ENCODE measurements at places on chromosomes 11 and 22.

GRCh38 chr11:64916040-64916774, 802 bp downstream of the ATG2A start:
- DNase-seq: no peak

GRCh38 chr11:44559207-44559939, 6.1 kb upstream of the CD82 start:
- DNase-seq: no peak

DNA sequence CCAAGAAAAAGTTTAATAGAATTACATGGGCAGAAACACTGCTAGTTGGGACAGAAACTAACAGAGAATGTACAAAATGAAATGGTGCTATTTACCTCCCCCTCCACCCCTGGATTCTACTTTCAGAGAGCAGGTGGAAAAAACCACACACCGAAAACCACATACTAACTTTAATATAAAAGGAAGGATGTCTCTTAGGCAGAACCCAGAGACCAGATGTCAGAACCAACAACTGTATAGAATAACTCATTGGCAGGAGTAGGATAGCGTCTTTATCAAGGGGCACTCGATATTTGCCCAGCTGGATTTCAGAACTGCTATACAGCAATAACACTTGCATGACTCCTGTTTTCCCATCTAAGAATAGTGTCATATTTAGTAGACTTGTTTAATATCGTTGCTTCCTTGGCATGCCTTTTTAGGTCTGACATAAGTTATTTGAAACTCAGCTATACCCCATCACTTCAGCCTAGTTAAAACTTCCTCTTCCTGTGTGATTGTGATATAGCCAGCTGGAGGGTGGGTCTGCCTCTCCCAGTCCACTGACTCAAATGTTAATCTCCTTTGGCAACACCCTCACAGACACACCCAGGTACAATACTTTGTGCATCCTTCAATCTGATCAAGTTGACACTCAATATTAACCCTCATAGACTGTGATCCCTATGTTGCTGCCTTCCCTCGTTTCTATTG, 1.2 kb downstream of the SLC22A25 start:
- DNase-seq: no peak

DNA sequence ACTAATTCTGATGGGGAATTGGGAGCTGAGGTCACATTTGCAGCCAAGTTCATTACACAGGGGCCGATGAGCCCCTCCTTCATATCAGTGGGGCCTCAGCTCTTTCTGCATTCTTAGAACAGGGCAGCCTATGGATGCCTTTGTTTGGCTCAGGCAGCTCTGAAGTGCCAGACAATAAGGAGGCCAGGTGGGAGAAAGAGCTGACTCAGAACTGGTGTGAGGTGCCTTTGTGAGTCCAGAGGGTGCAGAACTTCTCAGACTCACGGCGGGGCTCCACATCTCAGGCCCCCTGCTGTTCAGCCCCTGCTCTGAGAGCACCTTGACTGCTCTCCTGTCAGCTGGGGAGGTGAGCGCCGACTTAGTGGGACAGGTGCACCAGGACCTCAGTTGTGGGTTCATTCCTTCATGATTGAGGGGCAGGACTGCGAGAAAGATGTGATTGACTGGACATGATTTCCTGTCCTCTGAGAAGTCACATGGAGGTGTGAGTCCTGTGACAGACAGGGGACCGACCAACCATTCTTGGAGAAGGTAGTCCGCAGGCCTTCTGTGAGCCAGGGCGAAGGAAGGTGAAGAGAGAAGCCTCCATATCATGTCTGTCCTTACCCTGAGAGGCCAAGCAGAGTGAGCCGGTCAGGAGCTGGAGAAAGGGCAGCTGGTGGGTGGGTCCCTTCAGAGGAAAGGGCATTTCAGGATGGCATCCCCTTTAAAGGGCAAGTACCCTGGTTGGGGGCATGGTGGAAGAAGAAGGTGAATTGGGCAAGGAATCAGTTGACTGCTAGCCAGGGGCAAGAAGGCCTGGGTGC, 245.0 kb upstream of the TBCEL start:
- no peak for DNase-seq

DNA sequence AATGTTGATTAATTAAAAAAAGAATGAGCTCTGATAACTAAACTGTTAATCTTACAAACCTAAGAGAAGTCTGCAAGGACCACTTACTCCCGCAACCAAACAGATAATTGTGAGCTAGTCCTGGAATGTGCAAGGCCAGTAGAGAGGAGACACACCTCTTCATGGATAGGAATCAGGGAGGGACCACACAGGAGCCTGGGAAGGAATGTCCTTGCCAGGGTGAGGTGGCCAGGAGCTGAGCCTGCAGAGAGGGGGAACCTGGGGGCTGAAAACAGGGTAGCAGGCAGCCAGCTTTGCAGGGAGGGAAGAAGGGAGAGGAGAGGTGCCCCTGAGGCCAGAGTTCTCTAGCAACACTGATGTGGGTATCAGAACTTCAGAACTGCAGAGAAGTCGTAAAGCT, 9.4 kb upstream of the NLRP10 start:
- DNase-seq: no peak

DNA sequence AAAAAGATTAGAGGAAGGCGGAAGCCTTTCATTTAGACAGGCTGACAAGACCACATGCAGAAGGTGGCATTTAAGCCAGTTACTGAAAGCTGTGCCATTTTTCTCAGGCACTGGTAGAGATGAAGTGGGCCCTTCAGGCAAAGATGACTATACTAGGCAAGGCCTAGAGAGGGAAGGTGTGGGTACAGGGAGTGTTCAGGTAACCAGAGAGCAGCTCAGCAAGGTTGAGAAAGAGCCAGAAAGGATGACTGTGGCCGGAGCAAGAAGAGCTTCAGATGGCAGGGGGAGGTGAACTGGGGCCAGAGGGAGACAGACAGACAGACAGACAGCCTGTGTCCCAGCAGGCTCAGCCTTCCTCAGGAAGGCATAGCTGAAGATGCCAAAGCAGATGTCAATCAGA, 88.1 kb upstream of the NARS2 start:
- DNase-seq: no peak

DNA sequence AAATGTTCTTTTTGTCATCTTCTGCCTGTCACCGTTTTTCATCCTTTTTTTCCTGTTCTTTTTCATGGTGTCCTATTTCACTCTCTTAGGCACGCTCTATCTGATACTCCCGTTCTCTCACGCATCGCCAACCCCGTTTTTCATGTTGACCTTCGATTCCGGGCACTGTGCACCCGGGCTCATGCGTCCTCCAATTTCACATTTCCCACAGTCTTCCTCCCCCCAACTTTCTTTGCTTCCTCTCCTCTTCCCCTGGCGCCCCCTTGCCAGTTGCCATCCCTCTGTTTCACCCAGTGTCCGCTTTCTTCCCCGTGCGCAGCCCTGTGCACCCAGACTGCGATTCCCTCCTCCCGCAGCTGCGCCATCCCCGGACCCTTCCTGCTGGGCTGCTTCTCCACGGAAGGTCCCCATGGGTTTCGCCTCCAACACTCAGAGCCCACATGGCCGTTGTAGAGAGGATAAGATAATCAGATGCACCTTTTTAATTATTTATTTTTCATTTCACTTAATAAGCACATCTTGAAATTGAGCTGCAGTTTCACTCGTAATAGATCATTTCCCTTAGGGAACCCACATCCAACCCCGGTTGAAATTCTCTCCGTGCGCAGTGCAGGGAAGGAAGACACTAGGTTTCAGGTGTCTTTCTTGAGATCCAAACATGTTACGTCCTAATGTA, 791.1 kb downstream of the NTM start:
- DNase-seq: no peak

- DNase-seq: no peak
Measured at GRCh38 chr11:110198031-110198729, 98.2 kb downstream of the RDX start.

- no peak for DNase-seq
Measured at GRCh38 chr11:88293931-88294330, 43.6 kb downstream of the CTSC start.

DNA sequence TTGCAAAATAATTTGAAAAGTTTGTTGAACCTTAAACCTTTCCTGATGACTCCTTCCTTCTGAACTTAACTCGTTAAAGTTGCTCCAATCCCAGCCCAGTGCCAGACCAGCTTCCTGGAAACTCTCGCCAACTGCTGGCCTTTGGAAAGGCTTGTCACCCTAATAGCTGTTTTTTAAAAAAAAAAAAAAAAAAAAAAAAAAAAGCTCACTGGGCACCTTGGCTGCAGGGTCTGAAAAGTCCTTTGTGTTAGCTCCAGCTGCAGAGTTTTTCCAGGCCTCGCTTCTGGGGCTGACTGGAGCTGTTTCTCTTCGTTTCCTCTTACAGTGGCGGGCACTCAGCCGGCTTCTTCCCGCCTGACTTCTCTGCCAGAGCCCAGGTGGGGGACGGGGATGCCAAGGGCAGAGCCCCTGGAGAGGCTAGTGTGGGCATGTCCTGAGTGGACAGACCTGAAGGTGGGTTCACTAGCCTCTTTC, 25.1 kb downstream of the KCNQ1OT1 start:
- no peak for DNase-seq

DNA sequence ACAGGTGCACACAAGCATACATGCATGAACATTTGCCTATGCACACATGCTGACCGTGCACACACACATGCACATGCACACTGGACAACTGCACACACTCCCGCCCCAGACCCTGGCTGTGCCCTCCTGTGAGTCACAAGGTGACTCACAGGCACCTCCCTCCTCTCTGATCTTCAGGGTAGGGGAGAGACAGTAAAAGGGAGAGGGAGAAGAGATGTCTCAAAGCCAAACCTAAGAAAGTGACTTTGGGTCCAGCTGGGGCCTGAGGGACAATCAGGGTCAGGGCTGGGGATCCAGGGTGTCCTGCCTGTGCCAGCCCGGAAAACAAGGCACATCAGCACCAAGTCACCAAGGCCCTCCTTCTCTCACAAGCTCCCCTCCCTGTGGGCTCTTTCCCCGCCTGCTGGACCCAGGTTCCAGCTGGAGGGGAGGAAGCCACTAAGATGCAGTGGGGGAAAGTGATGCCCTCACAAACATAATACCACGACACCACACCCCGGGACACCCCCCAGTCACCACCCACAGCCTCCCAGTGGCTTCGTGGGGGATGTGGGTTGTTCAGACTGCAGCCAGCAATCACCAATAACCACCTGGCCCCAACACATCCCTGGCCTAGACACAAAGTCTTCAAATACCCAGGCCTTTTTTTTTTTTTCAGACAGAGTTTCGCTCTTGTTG, 39.3 kb downstream of the PDGFB start:
- no peak for DNase-seq

GRCh38 chr11:59226396-59226795, 13.7 kb upstream of the MPEG1 start:
- DNase-seq: no peak

DNA sequence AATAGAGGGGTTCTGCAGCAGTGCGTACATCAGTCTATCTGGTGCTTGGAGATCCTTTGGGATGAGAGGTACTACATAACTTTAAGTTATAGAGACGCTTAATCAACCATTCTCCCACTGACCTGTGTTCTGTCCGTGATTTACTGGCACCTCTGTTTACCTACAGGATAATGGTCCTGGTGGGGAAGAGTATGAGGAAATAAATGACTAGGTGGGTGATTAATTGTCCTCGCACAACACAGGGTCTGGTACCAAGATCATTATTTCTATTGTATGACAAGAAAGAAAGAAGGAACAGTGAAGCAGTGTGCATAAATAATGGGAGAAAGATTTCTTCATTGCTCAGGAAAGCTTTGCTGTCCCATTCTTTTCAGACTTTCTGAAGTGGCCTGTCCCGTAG, 32.8 kb upstream of the FJX1 start:
- no peak for DNase-seq

GRCh38 chr22:22810018-22810427, 77.6 kb upstream of the IGLL5 start:
- DNase-seq: no peak

GRCh38 chr11:132610216-132610615, 922.1 kb downstream of the OPCML start:
- DNase-seq: no peak

DNA sequence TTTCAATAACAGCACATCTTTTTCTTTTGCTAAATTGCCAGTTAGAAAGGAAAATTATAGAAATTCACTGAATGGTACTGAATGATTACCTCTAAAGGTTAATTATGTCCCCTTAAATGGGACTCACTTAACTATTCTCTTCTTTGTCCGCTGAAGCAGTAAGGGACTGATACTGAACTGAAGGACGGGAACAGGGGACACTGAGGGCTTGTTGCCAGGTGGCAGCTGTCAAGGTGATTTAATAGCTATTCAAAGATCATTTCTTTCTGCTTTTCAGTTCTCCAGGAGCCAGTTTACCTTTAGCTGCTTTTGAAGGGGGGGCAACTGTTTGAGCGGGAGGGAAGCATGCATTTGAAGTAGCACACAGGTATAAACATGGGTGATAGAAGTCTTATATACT, 325.4 kb upstream of the CCDC90B start:
- DNase-seq: no peak

DNA sequence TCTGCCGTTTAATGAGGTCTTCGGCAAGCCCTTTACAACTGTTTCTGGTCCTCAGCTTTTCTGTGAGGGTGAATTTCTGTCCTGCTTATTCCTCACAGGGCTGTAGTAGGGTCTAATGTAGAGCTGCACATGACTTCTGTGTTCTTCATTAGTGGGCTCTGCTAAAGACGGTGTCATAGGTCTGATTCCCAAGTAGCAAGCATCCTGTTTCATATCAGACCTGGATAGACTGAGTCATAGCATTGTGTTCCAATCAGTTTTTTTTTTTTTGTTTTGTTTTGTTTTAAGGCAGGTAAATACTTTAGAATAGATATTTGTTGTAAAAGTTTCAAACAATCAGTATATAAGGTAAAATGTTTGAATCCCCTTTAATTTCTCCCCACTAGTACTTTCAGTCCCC, 35.4 kb downstream of the BIRC2 start:
- no peak for DNase-seq

DNA sequence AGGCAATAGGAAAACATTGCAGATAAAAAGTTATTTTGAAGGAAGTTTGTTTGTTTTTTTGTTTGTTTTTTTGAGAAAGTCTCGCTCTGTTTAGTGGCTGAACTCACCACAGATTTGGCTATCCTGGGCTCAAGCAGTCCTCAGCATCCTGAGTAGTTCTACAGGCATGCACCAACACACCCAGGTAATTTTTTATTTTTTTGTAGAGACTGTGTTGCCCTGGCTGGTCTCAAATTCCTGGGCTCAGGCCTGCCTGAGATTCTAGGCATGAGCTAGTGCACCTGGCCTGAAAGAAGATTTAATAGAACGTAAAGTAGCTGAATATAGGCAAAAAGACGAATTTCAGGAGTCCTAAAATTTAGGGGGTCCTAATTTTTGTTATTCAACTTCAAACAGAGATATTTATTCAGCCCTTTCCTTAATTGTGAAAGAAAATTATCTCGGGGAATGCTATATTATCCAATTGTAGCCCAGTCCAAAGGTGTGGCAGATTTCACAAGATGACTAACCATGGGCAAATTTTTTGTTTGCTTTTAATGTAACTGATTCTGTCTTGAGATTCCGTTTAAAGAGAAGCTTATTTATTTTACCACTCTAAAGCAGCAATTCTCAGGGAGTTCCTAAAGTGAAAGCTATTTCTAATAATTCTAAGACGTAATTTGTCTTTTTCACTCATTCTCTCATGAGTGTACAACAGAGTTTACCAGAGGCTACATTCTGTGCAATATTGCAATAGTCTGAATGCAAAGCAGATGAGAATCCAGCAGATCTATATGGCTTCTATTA, 940 bp downstream of the IL18 start:
- no peak for DNase-seq

All from cerebellar nuclear complex (tissue), 1 donor.